ENCODE measurements at places on chromosomes 7 and 10.

- no peak for DNase-seq
These were observed 26.6 kb downstream of the PRKAR2B start for GRCh38 chr7:107071129-107071528.

DNA sequence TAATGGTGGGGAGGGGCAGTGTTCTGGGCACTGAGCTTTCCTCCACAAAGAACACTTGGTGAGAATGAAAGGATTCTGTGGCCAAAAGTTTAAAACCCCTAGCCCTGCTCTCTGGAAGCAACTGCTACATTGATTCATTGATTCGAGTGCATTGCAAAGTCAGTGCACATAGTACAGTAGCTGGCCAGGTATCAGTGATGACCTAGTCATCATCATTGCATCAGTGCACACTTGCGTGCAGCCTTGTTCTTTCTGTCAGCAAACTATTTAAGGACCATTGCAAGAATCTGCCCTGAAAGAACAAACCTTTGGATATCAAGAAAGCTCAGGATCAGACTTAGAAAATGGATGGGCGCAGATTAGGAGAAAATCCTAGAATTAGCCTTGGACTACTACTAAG is 47.4 kb downstream of the CUL1 start:
- no peak for DNase-seq

- DNase-seq: no peak
These were observed 1.3 kb upstream of the PTPRN2 start for GRCh38 chr7:158588878-158589442.

GRCh38 chr10:102813017-102813541 is 24.1 kb downstream of the CYP17A1 start:
- DNase-seq: no peak

DNA sequence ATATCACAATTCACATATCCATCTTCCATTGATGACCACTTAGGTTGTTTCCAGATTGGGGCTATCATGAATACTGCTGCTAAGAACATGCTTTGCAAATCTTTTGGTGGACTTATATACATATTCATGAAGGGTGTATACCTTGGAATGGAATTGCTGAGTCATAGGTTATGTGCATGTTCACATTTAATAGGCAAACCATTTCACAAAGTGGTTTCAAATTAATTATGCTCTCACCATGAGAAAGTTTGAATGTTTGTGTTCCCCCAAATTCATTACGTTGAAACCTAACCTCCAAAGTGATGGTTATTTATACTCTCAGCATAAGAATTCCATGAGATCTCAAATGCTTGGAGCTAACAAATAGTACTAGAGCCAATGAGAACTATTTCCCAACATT is 86.4 kb downstream of the VPS41 start:
- no peak for DNase-seq

DNA sequence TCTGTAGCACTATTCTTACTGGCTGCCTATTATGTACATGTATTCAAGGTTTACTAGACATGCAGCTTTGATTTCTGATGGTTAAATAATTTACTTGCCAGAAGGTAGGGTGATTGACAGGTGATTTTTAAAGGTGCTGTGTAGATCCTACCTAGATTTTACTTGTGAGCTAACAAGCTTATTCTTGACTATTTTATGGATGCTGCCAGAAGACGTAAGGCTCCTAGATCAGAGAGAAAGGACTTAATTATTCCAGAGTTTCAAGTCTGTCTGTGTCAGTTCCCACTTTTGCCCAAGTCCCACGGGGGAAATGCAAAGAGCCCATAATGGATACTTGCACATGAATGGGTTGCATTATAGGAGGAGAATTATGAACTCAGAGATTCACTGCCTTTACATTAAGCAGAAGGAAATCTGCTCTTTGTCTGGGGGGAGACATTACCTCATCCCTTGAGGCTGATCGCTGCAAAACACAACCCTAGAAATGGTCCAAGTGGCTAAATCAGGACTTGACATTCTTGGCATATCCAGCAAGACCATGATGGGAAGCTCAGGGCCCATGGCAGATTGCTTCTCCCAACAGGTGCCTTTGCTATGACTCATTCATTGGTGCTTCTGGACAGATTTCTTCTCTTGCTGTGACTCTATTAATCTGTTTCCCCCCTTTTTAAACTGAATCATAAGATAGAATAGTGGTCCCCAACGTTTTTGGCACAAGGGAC is 32.1 kb downstream of the GPR158 start:
- DNase-seq: no peak

DNA sequence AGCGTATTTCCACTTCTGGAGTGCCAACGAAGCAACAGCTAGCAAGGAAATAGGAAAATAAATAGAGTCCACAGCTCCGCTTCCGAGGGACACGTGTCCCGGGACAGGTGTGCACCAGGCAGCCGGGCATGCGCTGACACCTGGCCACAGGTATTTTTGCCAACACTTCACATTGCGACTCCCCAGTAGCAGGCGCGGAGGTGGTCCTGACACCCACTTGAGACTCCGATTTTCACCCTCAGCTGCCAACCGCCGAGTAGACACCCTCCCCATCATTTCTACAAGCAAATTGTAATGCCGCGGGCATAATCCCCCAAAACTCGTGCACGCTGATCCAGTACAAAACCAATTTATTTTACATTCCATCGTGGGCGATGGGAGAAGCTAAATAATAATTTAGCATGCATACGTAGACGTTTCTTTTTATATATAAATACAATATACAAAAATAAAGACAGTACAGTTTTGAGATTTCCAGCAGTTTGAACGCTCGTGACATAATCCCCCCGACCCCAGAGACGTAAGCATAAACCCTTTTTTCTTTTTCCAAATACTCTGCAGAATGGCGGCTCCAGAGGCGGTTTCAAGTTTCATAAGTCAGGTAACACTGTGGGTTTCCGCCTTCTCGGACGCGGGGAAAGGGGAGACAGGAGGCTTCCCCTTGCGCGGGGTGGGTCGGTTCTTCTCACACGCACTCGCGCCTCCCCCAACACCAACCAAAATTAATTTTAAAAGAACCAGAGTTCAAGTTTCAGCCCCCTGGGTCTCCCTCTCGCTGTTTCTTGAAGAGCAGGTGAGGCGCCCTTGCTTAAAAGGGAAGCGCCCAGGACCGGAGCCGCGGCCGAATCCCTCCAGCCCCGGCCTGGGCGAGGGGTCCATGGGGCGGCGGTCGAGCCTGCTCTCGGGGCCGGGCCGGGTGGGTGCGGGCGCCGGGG is 5.7 kb downstream of the MNX1 start:
- DNase-seq: no peak

DNA sequence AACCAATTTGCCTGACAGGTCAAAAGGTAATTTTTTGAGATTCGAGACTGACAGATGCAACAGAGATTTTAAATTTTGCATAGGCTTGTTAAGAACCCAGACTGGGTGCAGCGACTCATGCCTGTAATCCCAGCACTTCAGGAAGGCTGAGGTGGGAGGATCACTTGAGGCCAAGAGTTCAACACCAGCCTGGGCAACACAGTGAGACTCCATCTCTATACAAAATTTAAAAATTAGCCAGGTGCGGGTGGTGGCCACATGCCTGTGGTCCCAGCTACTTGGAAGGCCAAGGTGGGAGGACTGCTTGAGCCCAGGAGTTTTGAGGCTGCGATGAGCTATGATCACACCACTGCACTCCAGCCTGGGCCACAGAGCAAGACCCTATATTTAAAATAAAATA is 34.6 kb downstream of the AMZ1 start:
- no peak for DNase-seq

DNA sequence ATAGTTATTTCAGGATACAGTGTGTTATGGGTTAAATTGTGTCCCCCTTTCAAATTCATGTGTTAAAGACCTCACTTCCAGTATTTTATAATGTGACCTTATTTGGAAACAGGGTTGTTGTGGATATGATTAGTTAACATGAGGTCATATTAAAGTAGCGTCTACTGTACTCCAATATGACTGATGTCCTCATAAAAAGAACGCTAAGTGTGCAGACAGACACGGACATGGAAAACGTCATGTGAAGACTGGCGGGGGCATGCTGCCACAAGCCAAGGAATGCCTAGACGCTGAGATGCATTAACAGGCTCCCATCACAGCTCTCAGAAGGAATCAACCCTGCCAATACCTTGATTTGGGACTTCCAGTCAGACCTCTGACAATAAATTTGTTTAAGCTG is 1.5 kb upstream of the WDR37 start:
- no peak for DNase-seq

DNA sequence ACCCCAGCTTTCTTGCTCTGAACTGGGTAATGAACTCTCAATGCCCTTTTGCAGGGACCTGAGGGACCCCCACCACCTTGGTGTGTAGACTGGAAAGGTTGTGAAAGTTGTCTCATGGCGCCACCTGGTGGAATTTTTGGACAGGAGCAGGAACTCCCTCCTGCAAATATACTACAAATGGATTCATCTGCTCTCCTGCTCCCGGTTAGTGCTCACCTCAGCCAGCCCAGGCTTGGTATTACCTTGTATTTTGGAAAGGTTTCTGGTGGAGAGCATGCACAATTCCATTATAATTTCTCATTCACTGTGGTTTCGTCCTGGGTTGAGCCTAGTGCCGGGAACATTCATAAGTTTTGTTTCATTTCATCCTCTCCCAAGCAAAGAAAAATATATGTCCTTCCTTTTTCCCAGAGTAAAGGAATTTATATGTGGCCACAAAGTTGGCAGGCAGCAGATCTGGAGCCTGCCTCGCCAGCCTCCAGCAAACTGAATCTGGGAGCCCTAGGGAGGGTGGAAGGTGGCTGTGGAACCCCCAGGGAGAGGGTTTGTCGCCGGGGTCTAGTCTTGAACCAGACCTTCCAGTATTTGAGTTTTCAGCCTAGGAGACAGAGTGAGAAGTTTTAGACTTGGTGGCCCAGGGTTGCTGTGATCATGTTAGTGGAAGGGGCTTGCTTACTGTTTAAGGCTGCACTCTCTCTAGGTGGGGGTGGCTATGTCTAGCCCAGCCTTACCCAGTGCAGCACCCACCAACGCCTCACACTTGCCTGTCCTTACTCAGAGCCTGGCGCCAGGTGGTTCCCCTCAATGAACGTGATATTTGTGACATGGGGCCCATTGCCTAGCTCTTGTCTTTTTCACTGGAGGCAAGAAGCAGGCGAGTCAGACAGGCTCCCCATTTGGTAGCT is 9.5 kb downstream of the FAM241B start:
- DNase-seq: peak; percentile 75

- no peak for DNase-seq
These were observed 22.6 kb downstream of the AKR1C4 start for GRCh38 chr10:5219262-5219661.

GRCh38 chr7:153354071-153354470 is 594.5 kb downstream of the ACTR3B start:
- DNase-seq: no peak

GRCh38 chr7:34158368-34159153 is 253.2 kb downstream of the BMPER start:
- peak; percentile 28 for DNase-seq

DNA sequence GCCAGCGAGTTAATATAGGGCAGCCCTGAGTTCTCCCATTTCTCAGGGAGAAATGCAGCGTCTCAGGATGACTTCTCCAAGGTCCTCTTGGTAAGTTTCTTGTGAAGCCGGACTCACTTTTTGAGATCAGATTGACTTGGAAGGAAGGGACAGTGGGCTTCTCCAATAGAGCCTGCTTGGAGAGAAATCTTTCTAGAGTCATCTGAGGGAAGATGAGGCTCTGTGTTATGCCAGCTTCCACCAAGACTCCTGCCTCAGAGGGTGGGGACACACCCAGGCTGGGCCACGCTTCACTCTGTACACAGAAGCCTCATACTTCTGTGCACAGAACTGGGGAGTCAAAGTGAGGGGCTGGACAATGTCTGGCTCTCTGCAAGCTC is 5.6 kb downstream of the C10orf105 start:
- no peak for DNase-seq

- DNase-seq: peak; percentile 58
These were observed 666 bp upstream of the MAP3K8 start for GRCh38 chr10:30433306-30433729.

- no peak for DNase-seq
These were observed 7.6 kb upstream of the CALML5 start for GRCh38 chr10:5506751-5507648.

GRCh38 chr10:132551093-132551807 is 13.7 kb downstream of the INPP5A start:
- DNase-seq: no peak

- DNase-seq: peak; percentile 59
These were observed at the start of gene CASD1 for GRCh38 chr7:94509264-94509886. Gene CASD1 (plus strand): TSS chr7:94509809. CDS start chr7:94510085, 276 bp downstream.

GRCh38 chr7:120639884-120640283 is 218.1 kb downstream of the TSPAN12 start:
- no peak for DNase-seq

- no peak for DNase-seq
These were observed 82.0 kb downstream of the MKX start for GRCh38 chr10:27663621-27664020.

- DNase-seq: no peak
These were observed 159.0 kb downstream of the SND1 start for GRCh38 chr7:127810696-127811660.

- no peak for DNase-seq
These were observed 48.6 kb downstream of the CLEC2L start for GRCh38 chr7:139572071-139572470.

DNA sequence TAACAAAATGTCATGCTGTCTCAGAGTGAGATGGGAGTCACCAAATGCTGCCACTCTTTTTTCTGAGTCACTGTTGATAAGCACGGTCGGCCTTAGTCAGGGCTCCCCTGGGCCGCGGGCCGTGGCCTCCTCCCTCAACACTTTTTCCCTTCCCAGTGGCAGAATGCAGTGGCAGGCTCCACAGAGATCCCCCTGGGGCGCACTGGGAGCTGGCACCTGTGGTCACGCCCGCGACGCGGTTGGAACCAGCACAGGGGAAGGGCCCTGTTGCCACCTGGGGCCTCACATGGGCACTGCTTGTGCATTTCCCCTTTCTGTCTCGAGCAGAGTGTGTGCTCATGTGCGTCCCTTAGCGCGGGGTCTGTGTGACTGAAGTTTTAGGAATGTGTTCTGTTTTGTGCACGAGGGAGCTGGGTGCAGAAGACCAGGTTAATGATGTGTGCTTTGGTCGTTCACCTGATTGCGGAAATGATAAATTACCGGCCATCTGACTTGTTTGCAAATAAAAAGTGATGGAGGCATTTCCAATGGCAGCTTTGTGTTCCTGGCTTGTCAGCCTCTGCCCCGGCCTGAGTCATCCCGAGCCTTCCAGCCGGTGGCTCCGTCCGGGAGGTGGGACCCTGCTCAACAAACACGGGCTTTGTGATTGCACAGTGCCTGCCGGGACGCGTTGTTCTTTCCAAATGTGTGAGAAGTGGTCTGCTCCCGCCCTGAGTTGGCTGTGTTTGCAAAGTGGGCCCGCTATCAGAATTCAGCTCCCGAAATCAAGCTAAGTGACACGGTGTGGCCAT is 100.7 kb downstream of the NKX6-2 start:
- peak; percentile 94 for DNase-seq

- no peak for DNase-seq
These were observed 244.0 kb downstream of the HGF start for GRCh38 chr7:81525841-81526240.

DNA sequence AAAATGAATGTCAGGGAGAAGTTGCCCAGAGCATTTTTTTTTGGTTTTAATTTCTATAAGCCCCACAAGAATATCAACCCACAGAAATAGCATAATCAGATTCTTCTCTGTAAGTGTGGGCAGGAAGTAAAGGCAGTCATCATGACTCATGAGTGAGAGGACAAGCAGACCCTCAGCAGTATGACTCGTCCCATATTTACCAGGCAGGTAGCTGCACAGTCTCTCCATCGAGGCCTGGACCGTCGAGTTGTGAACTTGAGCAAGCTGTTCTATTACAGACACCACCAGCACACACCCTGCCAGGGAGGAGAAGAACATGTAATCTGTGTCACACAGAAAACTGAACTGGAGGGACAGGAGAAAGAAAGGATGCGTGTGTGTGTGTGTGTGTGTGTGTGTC is 37.8 kb downstream of the AOAH start:
- no peak for DNase-seq
